ENCODE measurements at places on chromosomes 4 and X. TPM values are rescaled to one million over a fixed set of nuclear protein-coding genes. Genes with fewer than 3 reads are reported as not detected.

DNA sequence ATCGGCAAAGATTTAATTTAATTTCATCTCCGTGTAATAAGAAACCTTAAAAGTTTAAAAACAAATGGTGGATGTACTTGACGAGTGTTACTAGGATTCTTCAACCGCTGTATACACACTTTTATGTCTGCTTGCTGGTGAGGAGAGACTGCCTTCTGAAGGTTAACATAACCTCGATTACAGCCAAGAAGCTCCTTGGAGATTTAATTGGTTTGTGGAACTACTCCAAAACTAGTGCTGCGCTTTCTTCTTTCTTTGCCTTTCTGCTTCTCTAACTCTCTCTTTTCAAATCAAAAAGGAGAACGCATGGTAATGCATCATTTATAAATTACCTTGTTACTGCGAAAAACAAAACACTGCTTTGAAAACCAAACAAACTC lies 109.0 kb downstream of the ANTXR2 start:
- H3K27ac ChIP-seq: no peak overlapping the region
- peaks cover 10% of the 10 kb centered on the region for H3K27me3 ChIP-seq
- no peak for DNase-seq

DNA sequence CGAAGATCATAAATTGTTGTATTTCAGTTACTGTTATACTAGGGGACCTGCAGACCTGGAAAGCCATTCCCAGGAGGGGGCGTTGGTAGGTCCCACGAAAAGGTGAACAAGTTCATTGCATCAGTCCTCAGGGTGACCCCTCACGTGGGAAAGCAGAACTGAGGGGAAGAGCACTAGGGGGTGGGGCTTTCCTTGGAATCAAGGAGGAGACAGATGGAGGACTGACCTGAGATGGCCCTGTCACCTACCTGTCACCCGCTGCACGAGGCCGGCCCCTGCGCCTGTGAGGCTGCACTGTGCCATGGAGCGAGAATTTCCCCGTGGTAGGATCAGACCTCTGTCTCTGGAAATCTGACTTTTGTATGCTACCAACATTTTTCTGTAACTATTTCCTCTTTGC lies 41.8 kb upstream of the CLDN24 start:
- no peaks in the 10 kb centered on the region for H3K27me3 ChIP-seq
- no peak overlapping the region for H3K4me3 ChIP-seq
- DNase-seq: no peak
- H3K36me3 ChIP-seq: no peaks in the 10 kb centered on the region

DNA sequence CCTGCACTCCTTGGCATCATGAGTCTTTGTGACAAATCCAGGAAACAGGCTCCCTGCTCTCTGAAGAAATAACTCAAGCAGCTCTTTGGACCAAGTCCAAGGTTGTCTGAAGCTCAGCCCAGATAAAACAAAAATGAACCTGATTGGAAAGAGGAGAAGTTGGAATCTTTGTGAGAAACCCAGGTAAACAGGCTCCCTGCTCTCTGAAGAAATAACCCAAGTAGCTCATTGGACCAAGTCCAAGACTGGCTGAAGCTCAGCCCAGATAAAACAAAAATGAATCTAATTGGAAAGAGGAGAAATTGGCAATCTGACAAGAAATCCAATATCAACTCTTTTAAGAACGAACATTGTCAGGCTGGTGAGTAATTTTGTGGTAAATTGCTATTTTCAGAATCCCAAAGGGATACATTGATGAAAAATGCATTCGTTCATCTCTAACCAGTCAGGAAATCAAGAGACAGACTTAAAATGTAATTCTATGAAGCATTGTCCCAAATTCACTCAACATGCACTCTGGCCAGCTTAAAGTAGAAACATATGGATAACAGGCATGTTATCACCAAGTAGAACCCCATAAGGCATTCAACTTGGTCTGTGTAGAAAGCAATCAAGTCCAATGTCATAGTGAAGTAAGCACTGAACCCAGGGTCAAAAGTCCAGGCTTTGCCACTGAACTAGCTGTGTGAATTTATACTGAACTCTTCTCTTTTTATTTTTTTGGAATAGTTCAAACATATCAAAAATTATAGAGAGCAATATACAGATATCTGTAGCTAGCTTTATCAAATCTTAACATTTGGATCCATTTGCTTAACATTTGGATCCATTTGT lies 16.8 kb upstream of the NFXL1 start:
- DNase-seq: no peak
- no peaks in the 10 kb centered on the region for H3K36me3 ChIP-seq
- H3K27ac ChIP-seq: no peak overlapping the region
- H3K4me1 ChIP-seq: peaks cover 6% of the 10 kb centered on the region
- H3K4me3 ChIP-seq: no peak overlapping the region
- peaks cover 27% of the 10 kb centered on the region for H3K27me3 ChIP-seq

GRCh38 chrX:45781901-45782553 lies 581.4 kb upstream of the DIPK2B start:
- H3K27ac ChIP-seq: no peak overlapping the region
- DNase-seq: no peak
- H3K4me1 ChIP-seq: no peaks in the 10 kb centered on the region

Gene PNPLA4
- total RNA-seq: 13.6 TPM

Gene HSFX4
- total RNA-seq: not detected
